ENCODE measurements at places on chromosomes 7 and 10. TPM values are rescaled to one million over a fixed set of nuclear protein-coding genes. Genes with fewer than 3 reads are reported as not detected.

DNA sequence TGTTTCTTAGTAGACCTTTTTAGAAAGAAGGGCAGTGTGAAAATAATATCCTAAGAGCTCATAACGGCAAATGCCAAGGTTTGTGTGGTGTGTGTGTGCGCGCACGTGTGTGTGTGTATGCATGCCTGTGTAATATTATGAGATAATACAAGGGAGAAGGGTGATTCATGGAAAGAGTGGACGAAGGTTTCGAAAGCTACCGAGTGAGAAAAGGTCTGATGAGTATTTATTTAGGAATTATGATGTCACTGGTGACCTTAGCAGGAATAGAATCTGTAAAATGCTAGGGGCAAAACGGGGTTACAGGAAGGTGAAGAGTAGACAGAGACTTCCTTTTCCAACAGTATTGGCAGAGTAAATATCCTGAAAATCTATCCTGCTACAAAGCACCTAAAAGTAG lies 107.3 kb downstream of the AHR start:
- H3K4me1 ChIP-seq, result peaks cover 37% of the 10 kb centered on the region
- DNase-seq, result peak; percentile 18
- H3K27me3 ChIP-seq, result no peaks in the 10 kb centered on the region
- H3K27ac ChIP-seq, result no peak overlapping the region
- no peaks in the 10 kb centered on the region for H3K36me3 ChIP-seq
- no peak overlapping the region for H3K4me3 ChIP-seq

- H3K36me3 ChIP-seq, result no peaks in the 10 kb centered on the region
- no peak overlapping the region for H3K27ac ChIP-seq
- DNase-seq, result peak; percentile 74
- no peaks in the 10 kb centered on the region for H3K27me3 ChIP-seq
Observed at GRCh38 chr10:104045151-104046089, 40.3 kb downstream of the COL17A1 start.

DNA sequence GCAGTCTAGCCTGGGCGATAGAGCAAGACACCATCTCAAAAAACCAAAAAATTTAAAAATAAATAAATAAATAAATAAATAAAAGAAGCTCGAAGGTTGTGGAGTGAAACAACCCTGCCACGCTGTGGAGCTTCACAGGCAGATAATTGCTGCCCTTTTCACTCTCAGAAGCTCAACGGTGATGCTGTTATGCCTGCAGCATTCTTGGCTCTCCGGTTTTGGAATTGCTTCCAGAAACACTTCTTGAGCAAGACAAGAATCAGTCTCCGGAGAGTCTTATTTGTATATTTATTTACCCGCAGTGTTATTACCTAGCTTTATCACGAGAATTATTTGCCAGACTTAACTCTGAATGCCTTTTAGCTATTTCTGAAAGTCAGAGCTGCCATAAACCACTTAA lies 40.5 kb upstream of the UBE2H start:
- H3K36me3 ChIP-seq, result no peaks in the 10 kb centered on the region
- H3K4me3 ChIP-seq, result no peak overlapping the region
- no peak for DNase-seq
- H3K27ac ChIP-seq, result no peak overlapping the region

CYP26A1 gene
- 0.17 TPM for total RNA-seq

- H3K4me1 ChIP-seq, result no peaks in the 10 kb centered on the region
- no peak for DNase-seq
- no peak overlapping the region for H3K27ac ChIP-seq
- H3K4me3 ChIP-seq, result no peak overlapping the region
Observed at GRCh38 chr10:98589007-98589406, 142.3 kb upstream of the HPS1 start.

- no peak overlapping the region for H3K27ac ChIP-seq
- H3K36me3 ChIP-seq, result no peaks in the 10 kb centered on the region
- peak; percentile 50 for DNase-seq
- no peaks in the 10 kb centered on the region for H3K4me1 ChIP-seq
- no peak overlapping the region for H3K4me3 ChIP-seq
- H3K27me3 ChIP-seq, result no peaks in the 10 kb centered on the region
Observed at GRCh38 chr7:83655951-83656556, 7.1 kb upstream of the SEMA3E start.

BTBD16 gene
- total RNA-seq, result 0.27 TPM

DNA sequence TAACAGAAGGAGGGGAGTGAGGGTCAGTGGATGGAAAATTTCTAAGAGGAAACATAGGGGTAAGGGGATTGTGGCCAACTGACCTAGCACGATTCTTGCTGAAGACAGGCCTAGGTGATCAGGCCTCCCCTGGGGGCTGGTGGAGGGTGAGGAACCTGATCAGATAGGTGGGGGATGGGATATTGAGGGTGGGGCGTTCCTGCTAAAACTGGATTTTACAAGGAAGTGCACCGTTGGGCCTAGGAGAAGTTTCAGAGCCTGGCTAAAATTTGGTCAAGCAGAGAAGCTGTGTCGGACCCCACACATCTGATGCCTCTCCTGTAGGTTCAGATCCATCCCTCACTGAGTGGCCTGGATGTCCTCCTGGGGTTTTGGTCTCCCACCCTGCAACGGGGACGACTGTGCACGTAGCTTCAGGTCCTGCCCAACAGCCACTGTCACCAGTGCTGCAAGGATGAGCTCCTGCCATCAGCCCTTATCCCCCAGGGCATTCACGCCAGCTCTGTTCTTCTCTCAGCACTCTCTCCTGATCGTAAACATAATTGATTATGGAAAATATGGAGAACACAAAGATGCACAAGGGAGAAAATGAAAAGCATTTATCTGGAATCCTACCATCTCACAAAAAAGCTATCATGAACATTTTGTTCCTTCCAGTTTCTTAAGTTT lies 89.9 kb downstream of the ADCY1 start:
- no peak overlapping the region for H3K27ac ChIP-seq
- H3K36me3 ChIP-seq, result no peaks in the 10 kb centered on the region
- no peak for DNase-seq
- H3K4me1 ChIP-seq, result no peaks in the 10 kb centered on the region
- H3K4me3 ChIP-seq, result no peak overlapping the region

DNA sequence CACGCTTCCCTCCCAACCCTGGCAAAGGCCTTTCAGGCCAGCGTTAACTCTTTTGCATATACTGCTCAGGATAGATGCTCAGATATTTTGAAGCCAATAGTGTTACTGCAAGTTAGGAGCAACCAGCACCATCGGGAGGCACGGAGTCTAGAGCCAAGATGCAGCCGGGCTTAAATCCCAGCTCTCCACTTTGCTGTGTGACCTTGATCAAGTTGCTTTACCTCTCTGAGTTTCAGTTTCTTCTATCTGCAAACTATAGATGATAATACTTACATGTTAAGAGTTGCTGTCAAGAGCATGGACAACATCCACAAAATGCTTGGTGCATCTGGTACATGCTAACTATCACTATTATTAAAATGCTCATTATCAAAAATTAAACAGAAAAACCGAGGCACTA lies 45.4 kb upstream of the C7orf33 start:
- no peak overlapping the region for H3K4me3 ChIP-seq
- no peaks in the 10 kb centered on the region for H3K27me3 ChIP-seq
- H3K4me1 ChIP-seq, result no peaks in the 10 kb centered on the region
- H3K27ac ChIP-seq, result no peak overlapping the region
- no peak for DNase-seq

DNA sequence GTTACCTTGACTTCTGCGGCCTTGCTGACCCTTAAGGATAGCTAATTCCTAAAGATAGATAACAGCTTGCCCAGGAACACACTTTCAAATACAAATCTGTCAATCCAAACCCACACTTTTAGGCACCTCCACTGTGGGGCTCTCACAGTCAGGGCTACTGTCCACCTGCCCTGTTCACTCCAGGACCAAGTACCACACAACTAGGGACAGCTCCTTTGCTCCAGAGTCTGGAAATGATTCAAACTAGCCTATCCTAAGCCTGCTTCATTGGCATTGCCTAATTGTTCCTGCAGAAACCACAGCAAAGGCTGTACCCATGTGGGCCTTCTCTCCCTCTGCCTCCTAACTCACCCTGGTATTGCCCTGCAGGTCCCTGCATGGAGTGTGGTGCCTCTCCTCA lies 538.9 kb upstream of the IGFBP3 start:
- DNase-seq, result no peak
- H3K4me1 ChIP-seq, result no peaks in the 10 kb centered on the region
- no peaks in the 10 kb centered on the region for H3K36me3 ChIP-seq
- no peak overlapping the region for H3K27ac ChIP-seq
- H3K4me3 ChIP-seq, result no peak overlapping the region
- no peaks in the 10 kb centered on the region for H3K27me3 ChIP-seq

GRCh38 chr10:1629326-1630198 lies 107.8 kb downstream of the ADARB2 start:
- H3K27ac ChIP-seq, result no peak overlapping the region
- H3K4me1 ChIP-seq, result no peaks in the 10 kb centered on the region
- DNase-seq, result no peak
- H3K27me3 ChIP-seq, result no peaks in the 10 kb centered on the region
- H3K4me3 ChIP-seq, result no peak overlapping the region

GRCh38 chr7:106485031-106485551 lies 175.9 kb downstream of the CCDC71L start:
- H3K4me3 ChIP-seq, result no peak overlapping the region
- H3K27me3 ChIP-seq, result no peaks in the 10 kb centered on the region
- no peaks in the 10 kb centered on the region for H3K36me3 ChIP-seq
- peaks cover 44% of the 10 kb centered on the region for H3K4me1 ChIP-seq
- no peak for DNase-seq

- no peaks in the 10 kb centered on the region for H3K27me3 ChIP-seq
- DNase-seq, result no peak
- H3K4me1 ChIP-seq, result no peaks in the 10 kb centered on the region
- H3K36me3 ChIP-seq, result no peaks in the 10 kb centered on the region
Observed at GRCh38 chr7:8638076-8638475, 204.7 kb downstream of the NXPH1 start.

DNA sequence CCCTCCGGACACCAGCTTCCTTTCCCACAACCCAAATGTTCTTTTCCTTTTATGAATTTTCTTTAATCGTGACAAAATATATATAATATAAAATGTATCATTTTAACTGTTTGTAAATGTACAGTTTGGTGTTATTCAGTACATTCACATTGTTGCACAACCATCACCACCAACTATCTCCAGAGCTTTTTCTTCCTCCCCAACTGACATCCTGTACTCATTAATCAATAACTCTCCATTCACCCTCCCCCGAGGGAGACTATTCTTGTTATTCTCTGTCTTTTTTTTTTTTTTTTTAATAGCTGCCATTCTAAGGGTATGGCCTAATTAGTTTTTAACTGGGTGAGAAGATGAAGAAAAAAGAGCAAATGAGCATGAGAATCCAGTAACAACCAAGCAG lies 30.6 kb upstream of the ITGB1 start:
- H3K27ac ChIP-seq, result no peak overlapping the region
- H3K4me3 ChIP-seq, result no peak overlapping the region
- H3K27me3 ChIP-seq, result no peaks in the 10 kb centered on the region
- DNase-seq, result no peak
- no peaks in the 10 kb centered on the region for H3K36me3 ChIP-seq
- peaks cover 36% of the 10 kb centered on the region for H3K4me1 ChIP-seq

Data from HCT116 (cell line).